Kidney glomerular epithelial cell (primary cell): ENCODE measurements at places on chromosomes 1 and 21.

GRCh38 chr1:16393570-16394521 is 26.8 kb downstream of the SZRD1 start:
- DNase-seq: no peak

DNA sequence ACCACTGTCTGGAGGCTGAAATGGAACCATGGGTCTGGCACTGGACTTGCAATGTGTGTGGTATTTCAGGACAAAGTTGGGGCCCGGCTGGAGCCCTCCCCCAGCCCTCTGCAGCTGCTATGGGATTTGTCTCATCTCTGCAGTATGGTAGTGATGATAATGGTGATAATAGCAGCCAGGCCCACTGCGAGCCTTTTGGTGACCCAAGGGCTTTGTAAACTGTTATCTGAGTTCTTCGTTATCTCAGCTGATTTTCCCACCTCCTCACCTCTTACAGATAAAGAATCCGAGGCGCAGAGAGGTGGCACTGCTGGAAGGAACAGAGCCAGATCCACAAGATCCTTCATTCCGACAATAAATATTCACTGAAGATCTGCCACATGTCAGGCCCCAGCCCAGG is 11.7 kb upstream of the WNT4 start:
- DNase-seq: no peak

DNA sequence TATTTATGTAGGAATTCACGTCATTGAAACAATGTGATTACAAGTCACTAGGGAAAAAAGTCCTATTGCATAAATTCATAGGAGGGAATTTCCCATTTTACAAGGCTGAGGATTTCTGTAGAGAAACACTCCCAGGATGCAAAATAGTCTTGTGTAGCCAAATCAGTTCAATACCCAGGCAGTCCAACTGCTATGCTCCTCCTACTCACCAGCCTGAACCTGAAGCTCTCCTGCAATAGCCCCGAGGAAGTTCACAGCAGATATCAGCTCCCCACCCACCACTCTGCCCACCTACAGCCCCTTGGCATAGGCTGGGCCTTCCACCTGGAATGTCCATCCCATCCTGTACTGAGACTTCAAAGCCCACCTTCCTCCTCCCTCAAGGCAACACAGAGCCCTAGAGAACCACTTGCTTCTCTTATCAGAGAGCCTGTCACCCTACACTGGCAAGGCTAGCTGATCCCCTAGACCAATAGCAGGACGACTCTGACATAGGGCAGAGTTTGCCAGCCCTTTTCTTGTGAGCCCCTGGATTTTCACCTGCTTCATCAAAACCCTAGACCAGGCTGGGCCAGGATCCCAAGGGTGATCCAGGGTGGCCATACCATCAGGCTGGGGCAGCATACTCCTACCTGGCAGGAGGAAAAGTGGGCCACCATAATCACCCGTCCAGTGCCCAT is 1.5 kb downstream of the LSS start:
- no peak for DNase-seq

GRCh38 chr1:178542554-178543289 is 29.8 kb downstream of the TEX35 start:
- peak; percentile 59 for DNase-seq

GRCh38 chr1:174114788-174115448 is 44.4 kb upstream of the RABGAP1L start:
- peak; percentile 46 for DNase-seq

DNA sequence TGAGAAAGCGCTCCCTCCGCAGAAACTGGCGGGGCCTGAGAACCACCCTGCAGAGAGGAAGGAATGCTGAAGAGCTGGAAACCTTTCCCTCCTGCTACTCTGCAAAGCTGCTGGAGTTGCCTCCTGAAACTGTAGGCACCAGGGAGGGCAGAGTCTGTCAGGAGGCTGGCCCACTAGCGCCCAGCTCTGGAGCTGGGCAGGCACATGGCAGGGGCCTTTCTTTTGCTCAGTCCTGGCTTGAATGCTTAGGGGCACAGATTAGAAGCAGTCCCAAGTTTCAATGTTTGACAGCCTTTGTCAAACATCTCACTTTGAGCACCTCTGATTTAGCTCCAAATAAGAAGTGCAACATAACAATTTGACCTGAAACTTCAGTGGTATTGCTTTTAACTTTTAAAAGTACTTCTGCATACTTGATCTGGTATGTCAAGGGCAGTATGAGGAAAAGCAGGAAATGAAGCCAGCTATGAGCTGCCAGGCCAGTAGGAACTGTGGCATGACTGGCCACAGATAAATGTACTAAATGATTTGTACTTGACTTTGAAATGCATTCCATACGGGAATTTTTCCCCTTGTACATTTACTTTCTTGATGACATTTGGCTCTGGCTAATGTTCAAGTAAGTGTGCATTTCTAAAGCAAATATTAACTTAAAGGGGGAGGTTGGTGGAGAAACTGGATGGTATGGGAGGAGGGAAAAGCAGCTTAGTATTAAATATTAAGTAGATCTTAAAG is 7.2 kb downstream of the C1orf116 start:
- DNase-seq: peak; percentile 63

- DNase-seq: no peak
Observed at GRCh38 chr1:107499139-107499744, 358.4 kb downstream of the NTNG1 start.
